Esophagus mucosa (tissue), 1 donor: ENCODE measurements at places on chromosomes 5 and 9. TPM values are rescaled to one million over a fixed set of nuclear protein-coding genes. Genes with fewer than 3 reads are reported as not detected.

SLC1A3 gene
- 14.7 TPM for total RNA-seq

- ATAC-seq, result no peak
Measured at GRCh38 chr9:27625751-27626150, 52.5 kb upstream of the C9orf72 start.

GRCh38 chr9:9754186-9754585, 858.6 kb downstream of the PTPRD start:
- no peak for ATAC-seq

DNA sequence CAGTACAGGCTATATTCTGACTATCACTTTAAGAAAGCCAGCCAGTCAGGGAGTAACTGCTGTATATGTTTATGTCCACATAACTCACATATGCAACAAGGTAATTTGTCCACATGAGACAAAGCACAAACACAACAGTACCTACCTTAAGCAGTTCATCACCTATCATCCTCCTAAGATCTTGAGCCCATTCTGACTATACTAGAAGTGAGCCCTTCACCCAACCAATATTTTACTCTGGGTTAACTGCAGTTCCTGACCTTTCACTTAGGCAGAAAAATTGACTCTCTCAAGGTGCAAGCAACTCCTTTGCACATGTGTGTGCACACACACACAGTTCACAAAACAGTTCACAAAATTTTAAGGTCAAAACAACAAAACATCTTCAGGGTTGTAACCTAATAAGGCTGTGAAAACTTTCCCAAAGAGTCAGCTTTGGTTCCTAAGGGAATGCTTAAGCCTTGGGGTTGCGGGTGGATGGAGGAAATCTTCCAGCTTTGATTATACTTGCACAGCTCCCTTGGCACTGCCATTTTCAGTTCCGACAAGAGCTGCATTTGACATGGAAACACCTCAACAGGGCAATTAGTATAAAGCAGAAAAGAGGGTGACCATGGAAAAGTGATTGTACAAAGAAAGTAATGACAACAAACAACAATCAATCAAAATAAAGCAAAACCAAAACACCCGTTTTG, 215.3 kb downstream of the NFIB start:
- ATAC-seq, result no peak

DNA sequence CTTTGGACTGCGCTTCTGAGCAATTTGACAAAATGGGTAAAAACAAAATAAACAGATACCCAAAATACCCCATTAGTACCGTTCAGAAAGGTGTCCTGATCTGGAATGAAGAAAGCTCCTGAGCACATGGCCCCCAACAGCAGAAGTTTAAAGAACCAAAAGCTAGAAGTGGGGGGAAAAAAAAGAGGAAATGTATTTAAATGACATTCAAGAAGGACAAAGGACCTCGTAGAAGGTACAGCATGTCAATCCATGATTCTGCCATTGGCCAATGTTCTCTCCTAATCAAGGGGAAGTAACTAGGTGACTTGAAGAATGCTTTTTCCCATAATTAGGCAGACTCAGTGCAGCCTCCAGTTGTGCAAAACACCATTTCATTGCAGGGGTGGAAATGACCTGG, 78.6 kb downstream of the SERINC5 start:
- ATAC-seq, result no peak

DNA sequence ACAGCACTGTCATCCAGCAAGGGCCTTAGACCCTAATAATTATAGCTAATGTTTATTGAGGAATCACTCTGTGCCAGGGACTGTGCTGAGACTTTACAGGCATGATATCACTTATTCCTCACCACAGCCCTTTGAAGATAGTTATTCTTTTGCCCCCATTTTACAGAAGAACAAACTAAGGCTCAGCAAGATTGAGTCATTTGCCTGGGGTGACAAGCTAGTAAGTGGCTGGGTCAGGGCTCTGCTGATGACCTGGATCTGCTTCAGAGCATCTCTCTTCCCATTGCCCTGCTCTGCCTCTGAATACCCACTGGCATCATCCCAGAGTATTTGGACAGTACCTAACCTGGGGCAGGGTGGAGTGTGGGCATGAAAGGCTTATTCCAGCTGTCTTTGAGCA, 11.8 kb downstream of the JADE2 start:
- no peak for ATAC-seq
